ENCODE measurements at places on chromosomes 6 and 20.

GRCh38 chr6:149031859-149032598, 285.2 kb downstream of the UST start:
- no peak for DNase-seq

GRCh38 chr6:158987657-158988056, 12.3 kb downstream of the RSPH3 start:
- DNase-seq, result no peak

- DNase-seq, result no peak
Observed at GRCh38 chr6:161272635-161273273, 1.1 kb downstream of the AGPAT4 start.

GRCh38 chr20:34108616-34109174, 3.3 kb downstream of the EIF2S2 start:
- DNase-seq, result no peak

DNA sequence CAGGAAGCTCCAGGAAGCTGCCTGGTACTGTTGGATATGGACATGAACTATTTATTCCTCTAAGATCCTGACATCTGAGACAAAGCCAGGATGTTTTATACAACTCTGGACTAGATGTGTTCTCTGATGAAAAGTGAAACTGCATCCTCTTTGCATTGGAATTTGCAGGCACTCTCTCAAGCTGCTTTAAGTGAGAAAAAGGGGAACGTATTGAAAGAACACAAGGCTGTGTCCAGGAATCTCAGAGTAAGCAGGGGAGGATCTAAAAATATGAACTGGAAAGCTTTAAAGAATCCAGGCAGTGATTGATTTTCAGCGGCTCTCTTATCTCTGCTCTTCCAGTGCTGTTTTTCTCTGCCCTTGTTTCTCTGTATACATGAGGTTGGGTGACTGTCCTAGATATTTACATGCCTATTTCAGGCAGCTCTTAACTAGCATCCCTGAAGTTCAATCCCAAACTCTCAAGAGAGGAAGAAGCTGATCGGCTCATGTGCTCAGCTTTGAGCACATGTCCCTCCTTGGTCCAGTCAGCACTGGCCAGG, 193.8 kb downstream of the PLCB4 start:
- no peak for DNase-seq

DNA sequence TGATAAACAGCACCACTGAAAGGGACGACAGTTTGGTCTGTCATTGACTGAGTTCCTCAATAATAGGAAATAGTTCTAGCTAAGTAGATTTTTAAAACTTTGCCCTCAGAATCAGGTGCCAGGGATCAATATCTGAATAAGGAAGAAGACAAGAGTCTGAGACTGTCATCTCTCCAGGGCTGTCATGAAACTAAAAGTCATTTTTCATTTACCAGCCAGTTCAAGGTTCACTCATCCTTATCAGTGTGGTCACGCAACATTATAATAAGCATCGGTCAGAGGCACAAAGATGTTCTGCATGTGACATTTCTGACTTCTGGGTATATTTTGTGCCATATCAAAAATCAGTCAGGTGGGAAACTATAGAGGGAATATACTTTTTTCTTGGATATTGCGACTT, 52.5 kb upstream of the E2F3 start:
- DNase-seq, result no peak

- no peak for DNase-seq
Observed at GRCh38 chr20:40293740-40294139, 395.3 kb downstream of the MAFB start.

GRCh38 chr6:3731700-3732099, 19.8 kb downstream of the PXDC1 start:
- DNase-seq, result no peak

DNA sequence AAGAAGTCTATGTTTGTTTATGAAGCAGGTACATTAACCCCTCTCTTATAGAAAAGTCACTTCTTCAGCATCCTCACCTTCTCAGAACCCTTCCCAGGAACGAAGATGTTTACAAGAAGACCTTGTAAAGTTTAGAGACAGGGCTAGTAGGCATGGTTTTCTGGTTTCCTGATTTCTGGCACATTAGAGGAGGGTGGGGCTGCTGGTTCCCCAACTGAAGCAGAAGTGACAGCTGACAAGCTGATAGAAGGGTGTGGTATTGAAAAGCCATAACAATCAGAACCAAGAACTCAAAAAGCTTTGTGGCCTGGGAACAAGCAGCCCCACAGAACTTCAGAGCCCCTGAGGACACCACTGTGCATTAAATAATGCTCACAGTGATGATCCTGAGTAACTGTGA, 91.2 kb downstream of the RTN4IP1 start:
- no peak for DNase-seq

GRCh38 chr20:45206725-45207124, at the start of gene SEMG1:
TSS of gene SEMG1 (plus strand) at chr20:45207033. CDS start at chr20:45207054, 21 bp downstream.
- no peak for DNase-seq

- no peak for DNase-seq
Observed at GRCh38 chr20:51647674-51648570, 105.4 kb upstream of the NFATC2 start.

GRCh38 chr20:59620860-59621505, 16.6 kb downstream of the PHACTR3 start:
- DNase-seq, result no peak

All from hematopoietic multipotent progenitor cell treated with erythropoietin and hydrocortisone succinate and interleukin-3 and kit ligand, for 17 days (in vitro differentiated cells).